ENCODE measurements at places on chromosomes 4 and X.

DNA sequence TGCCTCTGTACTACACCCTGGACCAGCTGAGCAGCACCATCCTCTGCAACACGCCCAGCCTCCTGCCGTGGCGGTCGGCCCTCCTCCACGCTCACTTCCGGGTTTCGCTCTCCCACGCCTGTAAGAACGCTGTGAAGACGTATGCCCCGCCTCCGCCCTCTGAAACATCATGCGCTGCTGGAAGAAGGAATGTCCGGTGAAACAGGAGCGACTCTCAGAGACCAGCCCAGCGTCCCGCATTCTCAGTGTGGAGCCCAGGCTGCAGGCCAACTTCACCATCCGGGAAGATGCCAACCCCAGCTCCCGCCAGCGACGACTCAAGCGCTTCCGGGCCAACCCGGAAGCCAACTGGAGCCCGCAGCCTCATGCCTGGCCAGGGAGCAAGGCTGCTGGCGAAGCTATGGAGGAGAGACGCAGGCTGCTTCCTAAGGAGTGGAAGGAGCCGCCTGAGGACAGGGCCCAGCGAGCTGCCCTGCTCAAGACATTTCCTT lies 186.1 kb upstream of the SLITRK2 start:
- no peak for DNase-seq

DNA sequence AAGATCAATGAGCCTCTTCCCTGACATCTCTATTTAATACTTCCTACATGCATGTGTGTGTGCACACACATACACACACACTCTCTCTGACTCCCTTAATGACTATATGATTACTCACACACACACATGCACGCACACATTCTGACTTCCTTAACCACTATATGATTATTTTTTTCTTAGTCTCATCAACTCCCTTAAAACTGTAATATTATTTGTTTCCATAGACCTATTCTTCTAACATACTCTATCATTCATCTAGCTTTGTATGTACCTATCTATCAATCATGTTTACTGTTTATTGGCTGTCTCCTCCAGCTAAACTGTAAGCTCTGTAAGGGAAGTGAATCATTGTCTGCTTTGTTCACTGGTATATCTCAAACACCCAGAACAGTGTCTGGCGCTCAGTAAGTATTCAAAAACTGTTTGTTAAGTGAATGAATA lies 236.6 kb downstream of the RASL11B start:
- DNase-seq: no peak

DNA sequence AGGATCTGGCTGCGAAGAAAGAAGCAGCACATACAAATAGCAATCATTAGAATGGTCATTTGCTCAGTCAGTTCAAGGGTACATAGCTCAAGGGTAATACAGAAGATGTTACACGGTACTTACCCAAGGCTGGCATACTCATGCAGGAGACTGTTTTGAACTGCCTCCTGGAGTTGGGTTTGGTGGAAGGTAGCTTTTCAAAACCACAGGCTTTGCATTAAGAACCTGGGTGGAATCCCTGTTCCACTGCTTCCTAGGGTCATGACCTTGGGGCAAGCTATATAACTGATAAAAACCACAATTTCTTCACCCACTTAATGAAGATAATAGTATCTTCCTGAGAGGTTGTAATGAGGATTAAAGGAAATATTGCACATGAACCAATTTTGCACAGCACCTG lies 36.5 kb downstream of the TBC1D9 start:
- DNase-seq: no peak

DNA sequence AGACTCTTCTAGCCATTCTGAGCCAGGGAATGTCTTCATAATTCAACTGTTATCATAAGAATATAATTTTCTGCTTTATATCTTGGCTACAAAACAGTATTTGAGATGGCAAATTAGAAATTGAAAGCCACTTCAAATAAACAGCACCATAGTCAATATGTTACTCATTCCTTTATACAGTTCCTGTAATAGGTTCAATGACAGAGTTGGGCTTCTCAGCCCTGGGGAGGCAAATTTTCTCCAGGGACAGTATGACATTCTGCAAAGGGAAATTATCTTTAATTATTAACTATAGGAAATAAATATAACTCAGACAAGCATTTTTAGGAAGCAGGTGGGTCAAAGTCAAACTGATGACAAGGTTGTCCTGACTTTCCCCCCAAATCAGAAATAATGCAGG lies 71.9 kb upstream of the RPS6KA6 start:
- no peak for DNase-seq

- DNase-seq: no peak
Measured at GRCh38 chr4:174775366-174775765, 53.7 kb downstream of the GLRA3 start.

DNA sequence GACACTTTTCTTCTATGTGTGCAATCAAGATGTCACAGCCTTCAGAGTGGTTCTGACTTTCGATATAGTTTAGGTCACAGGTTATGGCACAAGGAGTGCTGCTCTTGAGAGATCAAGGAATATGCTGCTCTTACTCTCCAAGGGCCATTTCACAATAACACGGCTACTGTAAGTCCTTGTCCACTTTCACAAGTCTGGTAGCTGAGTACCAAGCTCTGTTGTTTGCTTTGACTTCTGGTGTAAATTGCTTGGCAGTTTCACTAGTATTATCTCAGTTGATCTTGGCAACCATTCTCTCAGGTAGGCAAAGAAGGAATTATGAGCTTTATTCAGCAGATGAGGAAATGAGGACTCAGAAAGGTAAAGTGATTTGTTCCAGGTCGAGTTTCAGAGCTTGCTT lies 35.4 kb upstream of the SPANXB1 start:
- DNase-seq: no peak

DNA sequence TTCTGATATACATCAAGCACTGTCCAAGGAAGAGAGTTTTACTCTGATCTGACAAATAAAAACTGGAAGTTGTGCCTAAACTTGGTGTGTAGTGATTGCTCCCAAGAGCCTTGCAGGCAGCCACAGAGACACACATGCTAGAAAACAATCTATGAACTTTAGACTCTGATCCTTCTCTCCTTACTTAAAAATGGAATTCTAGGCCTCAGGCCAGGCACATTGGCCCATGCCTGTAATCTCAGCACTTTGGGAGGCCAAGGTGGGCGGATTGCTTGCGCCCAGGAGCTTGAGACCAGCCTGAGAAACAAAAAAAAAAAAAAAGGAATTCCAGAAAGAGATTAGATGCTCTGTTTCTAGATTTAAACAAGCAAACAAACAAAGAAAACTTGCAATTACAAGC lies 45.6 kb upstream of the S100G start:
- DNase-seq: no peak

DNA sequence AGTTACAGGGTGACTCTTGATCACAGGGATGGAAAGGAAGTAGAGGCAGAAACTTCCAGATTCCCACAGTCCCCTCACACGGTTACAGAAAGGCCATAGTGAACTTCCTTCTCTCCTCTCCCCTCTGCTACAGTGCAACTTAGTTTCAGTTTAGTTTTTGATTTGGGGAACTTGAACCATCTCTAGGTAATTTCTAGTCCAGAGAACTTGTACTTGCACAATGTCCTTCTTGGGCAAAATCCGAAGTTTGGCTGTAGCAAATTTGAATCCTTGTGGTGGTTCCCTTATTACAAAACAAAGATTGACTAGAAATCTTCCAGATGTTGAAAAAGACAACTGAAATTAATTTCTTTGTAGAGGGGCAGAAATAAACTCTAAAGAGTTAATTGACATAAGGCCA lies 1.2 kb upstream of the BLTP1 start:
- no peak for DNase-seq

DNA sequence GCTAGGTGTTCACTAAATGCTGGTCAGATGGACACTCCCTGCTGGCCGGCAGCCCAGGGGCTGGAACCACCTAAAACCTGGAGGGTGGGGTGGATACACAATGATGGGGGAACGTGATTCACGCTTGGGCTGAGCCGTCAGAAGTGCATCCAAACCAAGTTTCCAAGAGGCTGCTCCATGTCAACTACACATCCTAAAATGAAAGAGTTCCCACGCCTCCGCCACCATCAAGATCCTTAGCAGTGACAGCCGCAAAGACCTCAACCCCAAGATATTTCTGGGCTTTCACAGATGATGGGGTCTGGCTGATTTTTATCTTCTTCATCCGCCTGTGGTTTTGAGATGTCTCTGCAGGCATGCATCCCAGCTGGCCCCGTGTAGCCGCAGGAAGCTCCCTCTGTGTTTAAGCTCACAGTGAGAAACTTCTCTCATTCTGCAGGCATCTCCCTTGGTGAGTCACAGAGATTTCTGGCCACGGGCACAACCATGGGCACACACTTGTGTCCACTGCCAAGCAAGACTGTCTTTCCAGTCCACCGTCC lies 84.4 kb downstream of the HTRA3 start:
- DNase-seq: no peak

DNA sequence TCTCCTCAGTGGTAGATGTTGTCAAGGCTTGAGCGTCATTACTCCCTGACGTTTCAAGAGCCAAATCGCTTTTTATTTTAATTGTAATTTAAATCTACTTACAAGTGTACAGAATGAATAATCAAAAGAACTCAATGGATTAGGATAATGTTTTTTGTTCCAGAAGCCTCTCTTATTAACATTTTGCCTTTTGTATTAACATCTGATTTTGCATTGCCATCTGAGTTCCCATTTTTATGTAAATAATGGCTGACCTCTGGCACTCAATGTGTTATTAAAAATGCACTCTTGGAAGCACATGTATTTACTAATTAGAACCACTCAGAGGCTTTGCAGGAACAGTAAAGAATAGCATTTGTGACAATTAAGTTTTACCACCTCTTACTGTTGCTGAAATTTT lies 411.0 kb downstream of the EPHA5 start:
- no peak for DNase-seq

- DNase-seq: no peak
Measured at GRCh38 chr4:52298444-52298843, 247.3 kb downstream of the SPATA18 start.

DNA sequence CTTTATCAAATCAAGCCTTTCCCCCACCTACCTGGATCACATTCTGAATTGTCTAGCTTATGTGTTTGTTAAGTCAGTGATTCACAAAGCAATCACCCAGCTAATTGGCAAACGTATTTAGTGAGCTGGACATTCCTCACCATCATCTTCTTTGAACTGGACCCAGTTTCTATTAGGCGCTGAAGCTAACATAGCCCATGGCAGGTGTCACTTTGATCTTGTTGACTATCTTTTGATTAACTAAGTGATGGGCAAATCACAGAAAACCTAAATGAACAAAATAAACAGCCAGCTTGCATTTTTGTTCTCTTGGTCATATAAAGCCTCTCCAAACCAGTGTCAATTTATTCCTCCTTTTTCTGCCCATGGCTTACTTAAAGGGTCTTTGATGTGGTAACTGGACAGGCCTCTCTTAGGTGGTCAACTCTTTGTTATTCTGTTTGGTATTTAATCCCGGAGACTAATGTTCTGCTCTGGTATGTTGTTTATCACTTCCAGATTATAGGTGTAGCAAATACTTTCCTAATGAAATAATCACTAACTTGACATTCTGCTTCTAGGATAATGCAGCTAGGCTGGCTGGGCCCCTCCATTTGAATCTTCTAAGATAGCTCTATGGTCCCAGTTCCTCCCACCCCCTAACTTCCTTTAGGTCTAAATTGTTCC lies 105.3 kb upstream of the SMIM10 start:
- DNase-seq: no peak

- DNase-seq: no peak
Measured at GRCh38 chr4:143374255-143374654, 37.6 kb downstream of the GAB1 start.

DNA sequence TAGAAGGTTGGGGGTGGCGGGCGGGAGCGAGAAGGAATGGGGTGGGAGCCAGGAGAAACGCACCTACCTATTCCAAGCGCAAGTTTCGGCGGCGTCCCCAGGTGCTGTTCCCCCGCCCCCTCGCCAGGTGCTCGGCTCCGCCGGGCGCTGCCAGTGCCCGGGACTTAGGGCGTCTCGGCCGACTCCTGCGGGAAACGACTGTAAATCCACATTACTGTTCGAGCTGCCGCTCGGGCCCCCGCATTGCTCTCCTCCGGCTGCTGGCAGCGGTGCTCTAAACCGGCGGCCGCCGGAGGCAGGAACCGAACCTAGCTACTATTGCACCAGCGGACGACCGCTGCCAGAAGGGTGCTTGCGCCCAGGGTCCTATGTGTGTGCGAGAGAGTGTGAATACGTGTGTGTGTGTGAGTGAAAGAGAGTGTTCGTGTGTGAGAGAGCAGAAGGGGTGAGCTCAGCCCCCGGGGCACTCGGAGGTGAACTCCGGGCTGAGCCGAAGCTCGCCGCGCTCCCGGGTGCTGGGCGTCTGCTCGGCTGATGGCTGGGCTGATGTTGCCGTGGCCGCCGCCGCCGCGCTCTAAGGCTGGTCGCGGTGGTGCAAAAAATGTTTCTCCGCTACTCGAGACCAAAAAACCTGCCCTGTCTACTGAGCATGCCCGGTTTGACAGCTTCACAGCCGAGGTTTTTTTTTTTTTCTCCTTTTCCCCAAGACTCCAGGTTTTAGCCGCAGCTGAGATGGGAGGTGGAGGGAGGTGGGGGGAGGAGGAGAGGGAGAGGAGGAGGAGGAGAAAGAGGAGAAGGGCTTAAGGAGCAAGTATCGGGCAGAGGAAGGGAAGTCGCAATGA lies 115.7 kb upstream of the TEX13C start:
- no peak for DNase-seq

DNA sequence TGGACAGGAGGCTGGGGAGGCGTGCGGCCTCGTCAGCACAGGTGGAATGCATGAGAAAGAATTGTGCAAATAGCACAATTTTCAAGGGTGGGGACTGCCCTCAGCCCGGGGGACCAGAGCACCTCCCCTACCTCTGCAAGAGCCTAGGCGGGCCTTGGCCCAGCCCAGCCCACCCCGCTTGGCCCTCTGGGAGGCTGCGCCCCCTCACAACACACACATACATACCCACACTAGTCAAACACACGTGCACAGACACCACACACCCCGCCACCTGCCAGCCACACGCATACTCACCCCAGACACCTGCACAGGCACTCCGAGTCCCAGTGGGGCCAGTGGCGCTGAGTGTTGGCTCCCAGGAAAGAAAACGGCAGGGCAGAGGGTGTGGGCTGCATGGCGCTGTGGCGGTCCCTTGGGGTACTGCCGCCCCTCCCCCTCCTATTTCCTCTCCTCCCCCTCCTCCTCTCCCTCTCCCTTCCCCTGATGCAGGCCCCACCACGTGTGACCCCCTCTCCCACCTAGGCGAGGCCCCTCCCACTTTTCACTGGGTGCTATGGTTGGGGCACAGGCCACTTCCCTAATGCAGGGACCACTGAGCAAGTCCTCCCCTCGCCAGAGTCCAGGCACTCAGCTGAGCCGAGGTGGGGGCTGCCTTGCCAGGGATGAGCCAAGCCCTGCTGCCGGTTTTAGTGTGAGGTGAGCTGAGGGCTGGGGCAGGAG lies 84.5 kb downstream of the FAM53A start:
- no peak for DNase-seq

GRCh38 chr4:52244848-52245247 lies 193.7 kb downstream of the SPATA18 start:
- DNase-seq: no peak

GRCh38 chr4:163966612-163967011 lies 472.1 kb downstream of the TMA16 start:
- no peak for DNase-seq

GRCh38 chrX:39955625-39956024 lies 142.1 kb downstream of the BCOR start:
- DNase-seq: no peak

DNA sequence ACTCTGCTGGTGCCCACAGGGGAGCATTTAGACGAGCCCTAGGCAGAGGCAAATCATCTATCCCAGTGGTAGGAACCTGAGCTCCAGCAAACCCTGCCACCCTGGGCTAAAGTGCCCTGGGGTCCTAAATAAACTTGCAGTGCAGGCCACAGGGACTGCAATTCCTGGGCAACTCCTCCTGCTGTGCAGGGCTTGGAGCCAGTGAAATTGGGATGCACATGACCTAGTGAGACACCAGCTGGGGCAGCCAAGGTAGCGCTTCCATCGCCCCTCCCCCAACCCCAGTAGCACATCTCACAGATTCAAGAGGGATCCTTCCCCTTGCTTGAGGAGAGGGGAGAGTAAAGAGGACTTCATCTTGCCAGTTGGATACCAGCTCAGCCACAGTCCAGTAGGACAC lies 44.1 kb downstream of the CHRNA9 start:
- no peak for DNase-seq
